NCI-H1417 treated with DMSO at 0.1 percent for 48 hours (cell line): ENCODE measurements at places on chromosomes 5 and 9.

DNA sequence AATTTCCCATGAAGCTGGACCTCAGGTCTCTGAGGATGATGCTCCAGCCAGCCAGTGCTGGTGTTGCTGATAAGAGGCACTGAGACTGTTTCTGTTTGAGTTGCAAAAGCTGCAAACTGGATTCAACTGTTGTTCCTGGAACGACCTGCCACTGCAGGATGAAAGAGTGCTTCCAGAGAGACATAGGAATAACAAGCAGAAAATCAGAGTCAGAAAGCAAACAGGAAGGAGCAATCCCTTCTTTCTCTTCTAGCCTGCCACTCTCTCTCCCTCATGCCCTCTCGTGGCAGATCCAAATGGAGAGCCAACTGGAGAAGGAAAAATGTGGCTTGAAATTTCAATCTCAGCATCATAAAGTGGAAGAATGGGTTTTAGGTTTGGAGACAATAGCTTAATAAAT lies 110.4 kb downstream of the STARD4 start:
- DNase-seq: no peak

GRCh38 chr5:10623305-10623910 lies 59.5 kb downstream of the ANKRD33B start:
- no peak for DNase-seq

- DNase-seq: peak; percentile 75
Measured at GRCh38 chr9:82957529-82958379, 105.2 kb downstream of the RASEF start.

- DNase-seq: no peak
Measured at GRCh38 chr5:124260921-124261515, 485.4 kb downstream of the ZNF608 start.

DNA sequence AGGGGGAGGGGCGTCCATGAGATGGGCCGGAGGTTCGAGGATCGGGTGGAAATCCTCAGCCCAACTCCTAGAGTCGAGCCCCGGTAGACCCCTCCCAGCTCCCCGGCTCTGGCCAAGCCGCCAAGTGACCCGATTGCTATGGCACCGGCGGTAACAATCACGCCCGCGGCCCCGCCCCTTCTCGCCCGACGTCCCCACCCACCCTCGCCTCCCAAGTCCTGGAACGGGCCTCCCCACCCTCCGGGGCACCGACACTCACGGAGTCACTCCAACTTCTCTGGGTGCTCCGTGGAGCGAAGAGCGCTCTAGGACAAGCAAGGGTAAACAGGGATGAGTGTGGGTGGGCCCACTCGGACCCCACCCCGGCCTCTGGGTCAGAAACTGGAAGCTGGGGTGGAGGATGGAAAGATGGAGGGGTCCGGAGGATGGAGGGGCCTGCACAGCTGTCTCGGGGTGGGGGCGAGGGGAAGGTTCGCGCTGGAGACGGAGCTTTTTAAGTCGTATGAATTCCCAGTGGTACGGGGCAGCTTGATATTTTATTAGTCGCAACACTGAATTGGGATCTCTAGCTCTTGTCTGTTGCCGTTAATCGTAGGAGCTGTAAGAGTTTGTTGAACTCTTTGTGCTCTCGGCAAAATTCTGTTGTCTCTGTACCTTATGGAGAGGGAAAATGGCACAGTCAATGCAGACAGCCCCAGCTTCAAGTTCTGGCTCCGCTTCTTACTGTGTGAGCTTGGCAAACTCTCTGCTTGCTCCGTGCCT lies at the start of gene SPACA9:
Gene SPACA9, plus strand, starts transcription at position 204 of the 762 bp plus-strand sequence. CDS start 5,050 bp downstream, outside the sequence.
- no peak for DNase-seq

DNA sequence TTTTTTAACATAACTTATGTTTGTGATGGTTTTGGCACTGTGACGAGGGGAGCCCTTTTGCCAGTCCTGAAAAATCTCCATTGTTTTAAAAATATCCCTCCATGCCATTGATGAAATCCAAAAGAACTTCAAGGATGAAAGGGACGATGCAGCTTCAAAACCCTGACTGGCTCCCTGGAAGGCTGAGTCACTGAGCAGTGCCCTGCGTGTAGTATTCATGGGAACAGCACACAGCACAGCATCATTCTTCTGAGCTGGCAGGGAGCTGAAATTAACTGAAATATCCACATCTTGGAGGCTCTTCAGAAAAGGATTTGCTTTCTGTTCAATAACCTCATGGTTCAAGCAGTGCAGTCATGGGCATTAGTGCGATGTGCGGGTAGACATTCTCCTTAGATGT lies 29.7 kb downstream of the PDE4D start:
- no peak for DNase-seq

DNA sequence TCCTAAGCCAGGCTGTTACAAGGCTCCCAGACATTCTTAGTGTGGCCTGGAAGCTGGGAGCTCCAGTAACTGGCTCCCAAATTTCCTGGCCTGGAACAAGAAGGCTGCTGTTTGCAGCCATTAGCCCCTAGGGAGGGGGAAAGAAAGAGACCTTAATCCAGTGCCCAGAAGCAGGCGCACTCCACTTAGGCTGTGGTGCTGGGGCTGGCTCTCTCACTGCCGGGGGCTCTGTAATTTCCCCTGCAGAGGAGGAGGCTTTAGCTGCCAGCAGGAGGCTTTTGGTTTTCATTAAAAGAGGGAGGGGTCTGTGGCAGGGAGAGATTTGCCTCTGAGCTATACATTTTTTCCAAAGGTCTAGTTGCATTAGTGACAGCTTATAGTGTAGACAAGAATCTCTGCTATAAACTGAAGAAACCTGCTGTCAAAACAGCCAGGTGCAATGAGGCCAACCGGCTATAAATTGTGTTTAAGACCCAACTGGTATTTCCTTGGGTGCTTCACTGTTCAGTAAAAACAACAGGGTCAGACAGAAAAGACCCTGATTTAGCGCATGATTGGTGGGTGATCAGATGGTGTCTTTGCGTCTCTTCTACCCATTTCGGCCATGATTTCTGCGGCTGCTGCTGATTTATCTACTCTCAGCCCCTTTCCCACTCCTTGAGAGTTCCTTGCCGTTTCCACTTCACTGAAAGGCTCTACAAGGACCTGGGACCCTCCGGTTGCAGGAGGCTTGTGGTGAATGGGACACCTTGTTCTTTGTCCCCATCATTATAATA lies 254.6 kb downstream of the AOPEP start:
- no peak for DNase-seq

DNA sequence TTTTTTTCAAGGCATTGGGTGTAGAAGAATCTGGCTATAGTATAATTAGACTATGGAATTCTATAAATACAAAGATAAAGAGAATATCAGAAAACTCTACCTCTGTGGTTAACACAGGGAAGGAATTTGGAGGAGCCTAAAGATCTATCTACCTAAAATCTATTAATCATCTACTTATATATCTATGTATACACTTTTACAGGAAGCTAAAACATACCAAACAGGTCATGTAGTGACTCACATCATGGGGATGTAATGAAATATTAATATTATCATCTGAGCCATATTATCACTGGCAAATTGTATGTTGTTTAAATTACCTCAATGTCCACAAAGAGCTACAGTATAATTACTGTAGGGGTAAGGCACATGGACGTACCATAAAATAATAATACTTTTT lies 1748.2 kb downstream of the EFNA5 start:
- DNase-seq: no peak

- no peak for DNase-seq
Measured at GRCh38 chr9:4116723-4117460, 183.0 kb downstream of the GLIS3 start.

DNA sequence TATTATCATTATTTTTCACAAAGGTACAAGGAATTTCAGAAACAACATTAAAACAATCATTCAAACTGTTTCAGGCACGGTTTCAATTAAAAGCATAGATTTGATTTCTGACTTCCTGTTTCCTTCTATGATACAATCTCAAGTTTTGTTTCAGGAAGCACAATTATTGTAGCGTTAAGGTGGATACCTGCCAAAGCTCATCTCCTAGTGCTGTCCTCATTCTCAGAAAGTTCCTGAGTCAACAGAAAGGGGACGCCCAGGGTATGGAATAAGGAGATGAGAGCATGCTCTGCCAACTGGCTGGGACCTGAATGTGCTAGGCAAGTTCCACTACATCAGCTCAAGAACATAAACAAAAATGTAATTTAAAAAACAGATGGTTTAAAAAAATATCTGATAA lies 2.0 kb upstream of the TRIM14 start:
- no peak for DNase-seq

DNA sequence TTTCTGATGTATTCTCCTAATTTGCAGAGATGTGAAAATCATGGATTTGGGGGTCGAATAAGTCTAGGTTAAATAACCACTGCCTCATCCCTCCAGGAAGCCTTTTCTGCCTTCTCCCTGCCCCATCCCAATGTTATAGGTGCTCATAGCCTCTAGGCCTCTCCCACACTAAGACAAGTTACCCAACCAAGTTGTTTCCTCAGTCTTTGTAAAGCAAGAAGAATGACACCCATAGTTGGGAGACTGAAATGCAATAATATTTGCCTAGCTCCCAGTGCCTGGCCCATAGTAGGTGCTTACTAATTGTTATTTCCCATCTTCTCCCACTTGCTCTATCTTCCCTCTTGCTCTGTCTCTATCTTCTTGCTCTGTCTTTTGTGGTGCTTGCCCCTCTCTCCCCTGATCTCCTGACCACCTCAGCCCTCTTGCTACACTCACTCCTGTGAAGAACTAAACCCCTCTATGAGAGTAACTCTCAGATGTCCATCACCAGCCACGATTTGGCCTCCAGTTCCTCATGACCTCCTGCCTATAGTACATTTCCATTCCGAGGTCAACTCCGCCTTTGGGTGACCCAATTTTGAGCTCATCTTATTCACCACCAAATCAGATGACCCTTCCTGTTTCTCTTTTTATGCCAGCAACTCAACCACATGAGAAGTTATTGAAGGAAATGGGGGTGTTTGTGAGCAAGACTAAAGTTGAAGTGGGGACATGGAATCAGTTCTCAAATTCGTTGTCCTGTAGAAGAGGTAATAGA lies 7.0 kb downstream of the AFAP1L1 start:
- DNase-seq: no peak

GRCh38 chr9:127846443-127847177 lies 7.8 kb downstream of the ENG start:
- no peak for DNase-seq
